SHP77 (cell line): ENCODE measurements at places on chromosomes 11 and 22.

GRCh38 chr22:45980268-45980570 lies 3.3 kb upstream of the WNT7B start:
- no peak for DNase-seq

DNA sequence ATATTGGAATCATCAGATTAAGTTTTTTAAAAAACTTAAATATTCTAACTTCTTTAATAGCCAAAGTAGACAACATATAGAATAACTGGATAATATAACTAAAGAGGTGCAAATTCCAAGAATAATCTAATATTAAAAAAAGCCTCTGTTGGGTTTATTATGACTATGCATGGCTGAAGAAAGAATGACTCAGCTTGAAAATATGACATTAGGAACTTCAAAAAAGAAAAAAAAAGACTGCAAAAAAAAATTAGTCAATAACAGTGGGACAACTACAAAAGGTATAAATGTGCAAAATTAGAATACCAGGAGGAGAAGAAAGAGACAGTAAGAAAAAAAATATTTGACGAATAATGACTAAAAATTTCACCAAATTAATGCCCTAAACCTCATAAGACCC lies 1178.0 kb downstream of the JRKL start:
- no peak for DNase-seq

- DNase-seq = no peak
Measured at GRCh38 chr11:105986554-105986953, 35.5 kb downstream of the MSANTD4 start.

- DNase-seq = no peak
Measured at GRCh38 chr11:118689503-118689851, 10.0 kb upstream of the TREH start.

- DNase-seq = no peak
Measured at GRCh38 chr11:108324587-108324986, 101.7 kb downstream of the ATM start.

GRCh38 chr11:115920092-115920461 lies 415.9 kb upstream of the CADM1 start:
- DNase-seq = no peak

GRCh38 chr11:77879218-77879617 lies 58.3 kb downstream of the AAMDC start:
- DNase-seq = no peak

GRCh38 chr11:20020198-20020597 lies 140.1 kb downstream of the DBX1 start:
- no peak for DNase-seq

- DNase-seq = no peak
Measured at GRCh38 chr11:11236498-11237059, 116.5 kb downstream of the CSNK2A3 start.

- DNase-seq = no peak
Measured at GRCh38 chr11:17396598-17397310, 8.3 kb upstream of the KCNJ11 start.

DNA sequence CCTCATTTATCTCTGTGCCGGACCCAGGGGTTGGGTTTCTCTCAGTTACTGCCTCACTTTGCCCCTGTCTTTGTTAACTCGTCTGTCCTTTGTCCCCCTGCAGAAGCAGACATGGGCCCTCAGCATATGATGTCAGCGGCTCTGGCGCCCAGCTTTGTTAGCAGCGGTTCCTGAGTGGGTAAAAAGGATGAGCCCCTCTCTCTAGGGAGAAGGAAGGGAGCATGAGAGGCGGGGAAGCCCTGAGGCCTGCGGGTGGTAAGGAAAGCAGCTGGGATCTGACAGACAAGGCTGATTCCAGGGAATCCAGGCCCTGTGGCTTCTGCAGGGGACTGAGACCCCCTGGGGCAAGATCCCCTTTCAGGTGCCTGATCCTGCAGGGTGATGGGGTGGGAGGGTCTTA lies 51.7 kb downstream of the MCM5 start:
- DNase-seq = no peak

DNA sequence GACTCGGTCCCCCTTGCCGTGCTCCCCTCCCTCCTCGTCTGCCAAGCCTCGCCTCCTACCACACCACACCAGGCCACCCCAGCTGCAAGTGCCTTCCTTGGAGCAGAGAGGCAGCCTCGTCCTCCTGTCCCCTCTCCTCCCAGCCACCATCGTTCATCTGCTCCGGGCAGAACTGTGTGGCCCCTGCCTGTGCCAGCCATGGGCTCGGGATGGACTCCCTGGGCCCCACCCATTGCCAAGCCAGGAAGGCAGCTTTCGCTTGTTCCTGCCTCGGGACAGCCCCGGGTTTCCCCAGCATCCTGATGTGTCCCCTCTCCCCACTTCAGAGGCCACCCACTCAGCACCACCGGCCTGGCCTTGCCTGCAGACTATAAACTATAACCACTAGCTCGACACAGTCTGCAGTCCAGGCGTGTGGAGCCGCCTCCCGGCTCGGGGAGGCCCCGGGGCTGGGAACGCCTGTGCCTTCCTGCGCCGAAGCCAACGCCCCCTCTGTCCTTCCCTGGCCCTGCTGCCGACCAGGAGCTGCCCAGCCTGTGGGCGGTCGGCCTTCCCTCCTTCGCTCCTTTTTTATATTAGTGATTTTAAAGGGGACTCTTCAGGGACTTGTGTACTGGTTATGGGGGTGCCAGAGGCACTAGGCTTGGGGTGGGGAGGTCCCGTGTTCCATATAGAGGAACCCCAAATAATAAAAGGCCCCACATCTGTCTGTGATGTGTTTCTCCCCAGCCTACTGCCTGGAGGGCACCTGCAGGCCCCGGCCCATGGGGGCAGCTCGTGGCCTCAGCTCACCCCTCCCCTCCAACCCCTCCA lies 29.8 kb downstream of the CAPN1 start:
- no peak for DNase-seq
